Stimulated activated CD4-positive, alpha-beta T cell treated with anti-CD3 and anti-CD28 coated beads, TNF-alpha, amount 100 ng/mL, for 48 hours (primary cell): ENCODE measurements at places on chromosomes 6 and 20.

DNA sequence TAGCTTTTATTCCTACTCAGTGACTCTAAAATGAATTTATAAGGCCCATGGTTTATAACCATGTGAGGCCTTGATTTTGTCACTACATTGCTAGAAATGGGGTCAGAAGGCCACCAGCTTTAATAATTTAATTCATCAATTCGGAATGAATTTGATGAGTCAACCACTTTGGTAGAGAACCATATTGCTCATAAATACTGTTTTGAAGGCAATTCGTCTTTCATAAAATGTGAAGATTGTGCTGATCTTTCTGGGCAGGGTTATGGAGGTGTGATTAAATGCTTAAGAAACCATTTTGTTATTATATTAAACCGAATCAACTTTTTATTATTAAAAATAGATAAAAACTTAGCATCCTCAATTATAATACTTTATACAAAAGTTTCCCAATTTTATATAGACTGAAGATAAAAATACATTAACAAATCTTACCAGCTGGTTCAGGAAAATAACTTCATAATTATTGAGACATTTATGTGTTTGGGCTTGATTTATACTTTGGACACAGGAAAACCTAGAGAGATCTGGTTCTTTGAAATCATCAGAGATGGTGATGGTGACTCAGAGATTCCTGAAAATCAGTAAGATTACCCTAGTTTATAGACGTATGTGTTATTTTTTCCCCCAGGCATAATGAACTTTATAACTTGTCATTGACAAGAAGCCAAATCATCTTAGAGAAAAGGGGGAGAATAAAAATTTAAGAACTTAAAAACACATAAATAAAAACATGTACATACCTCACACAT is 10.6 kb downstream of the HCRTR2 start:
- no peak for DNase-seq

DNA sequence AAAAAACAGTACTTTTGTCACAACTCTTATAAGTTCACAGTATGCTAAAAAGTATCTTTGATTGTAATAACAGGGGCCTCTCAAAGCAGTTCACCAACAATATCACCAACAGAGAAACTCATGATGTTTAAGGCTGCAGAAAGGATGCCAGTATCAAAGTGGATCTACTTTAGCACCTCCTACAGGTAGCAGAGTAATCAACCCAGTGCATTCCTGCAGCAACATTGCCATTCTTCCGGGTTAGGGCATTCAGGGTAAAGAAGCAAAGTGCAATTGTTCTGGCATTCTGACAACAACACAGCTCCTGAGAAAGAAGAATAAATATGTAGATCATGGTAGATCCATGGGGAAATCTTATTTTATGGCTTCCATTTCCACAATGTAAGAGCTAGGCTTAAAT is 7.6 kb upstream of the SLC17A4 start:
- no peak for DNase-seq

DNA sequence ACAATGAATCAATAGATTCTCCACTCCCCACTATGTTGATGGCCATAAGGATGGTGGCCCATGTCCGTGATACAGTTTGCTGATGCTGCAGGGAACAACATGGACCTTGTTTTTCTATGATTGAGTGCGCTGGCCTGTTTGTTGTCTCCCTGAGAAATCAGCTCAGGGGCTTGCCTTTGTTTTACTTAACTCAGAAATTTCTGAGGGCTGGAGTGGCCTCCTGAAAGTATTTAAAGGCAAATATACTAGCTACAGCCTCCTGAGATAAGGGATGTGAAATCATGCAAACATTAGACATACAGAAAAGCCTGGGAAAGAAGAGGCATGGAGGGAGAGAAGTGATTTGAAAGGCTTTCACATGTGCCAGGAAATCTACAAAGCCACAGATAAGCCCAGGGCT is 170.3 kb upstream of the FLRT3 start:
- no peak for DNase-seq

DNA sequence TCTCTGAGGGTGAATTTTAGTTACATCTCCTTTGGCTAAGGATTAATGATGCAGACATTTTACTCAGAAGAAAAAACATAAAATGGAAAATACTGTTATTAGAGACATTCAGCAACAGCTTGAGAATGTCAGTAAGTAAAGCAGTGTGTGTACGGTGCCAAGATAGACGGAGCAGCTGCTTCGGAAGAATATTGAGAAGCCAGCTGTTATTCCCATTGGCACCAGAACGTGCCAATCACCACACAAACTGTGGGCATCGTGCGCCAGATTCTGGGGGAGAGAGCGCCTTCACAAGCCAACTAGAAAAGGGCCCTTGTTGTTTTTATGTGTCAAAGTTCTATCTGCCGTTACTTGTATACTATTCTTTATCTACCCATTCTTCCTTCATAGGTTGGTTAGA is 163.4 kb downstream of the MTFR2 start:
- no peak for DNase-seq

- no peak for DNase-seq
Measured at GRCh38 chr6:40268614-40269013, 318.6 kb downstream of the LRFN2 start.

DNA sequence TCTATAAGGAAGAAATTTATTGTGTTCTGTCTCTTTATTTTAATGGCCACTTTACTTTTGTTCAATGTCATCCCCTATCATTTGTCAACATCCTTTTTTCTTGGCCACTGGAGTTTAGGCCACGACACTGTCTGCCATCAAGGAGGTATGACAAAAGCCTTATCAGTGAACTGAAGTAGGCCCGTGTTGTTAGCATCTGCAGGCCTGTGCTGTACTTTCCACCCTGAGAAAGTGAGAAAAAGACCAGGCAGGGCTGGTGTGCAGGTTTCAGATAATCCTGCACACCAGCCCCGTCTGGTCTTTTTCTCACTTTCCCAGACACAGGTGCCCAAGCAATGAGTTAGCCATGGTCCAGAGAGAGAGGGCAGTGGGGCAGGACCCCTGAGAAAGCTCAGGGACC is 57.6 kb downstream of the GOPC start:
- no peak for DNase-seq

DNA sequence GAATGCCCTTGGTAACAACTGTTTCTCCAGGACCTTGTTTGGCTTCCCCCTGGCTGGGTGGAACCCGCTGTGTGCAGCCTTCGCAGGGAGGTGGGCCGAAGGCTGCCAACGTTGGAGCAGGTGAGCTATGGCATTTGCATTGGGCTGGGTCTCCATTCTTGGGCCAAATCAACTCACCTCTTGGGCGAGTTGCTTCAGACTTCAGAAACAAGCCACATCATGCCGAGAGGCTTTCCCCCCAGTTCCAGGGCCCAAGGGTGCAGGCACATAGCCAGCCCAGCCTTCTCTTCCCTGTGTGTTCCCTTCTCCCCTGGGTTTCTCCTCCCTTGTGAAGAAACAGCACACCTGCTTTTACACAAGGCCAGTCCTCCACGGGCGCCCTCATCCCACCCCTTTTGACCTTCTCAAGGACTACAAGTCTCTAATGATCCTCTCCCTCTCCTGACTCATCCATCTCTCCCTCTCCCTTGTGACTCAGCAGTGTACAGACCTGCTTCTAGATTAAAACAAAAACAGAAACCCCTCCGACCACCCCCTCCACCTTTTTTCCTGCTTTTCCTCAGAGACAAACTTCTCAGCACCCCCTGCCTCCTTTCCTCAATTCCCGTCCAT is 41.6 kb downstream of the FAM209B start:
- DNase-seq = no peak

- no peak for DNase-seq
Measured at GRCh38 chr6:149359440-149359839, 40.6 kb upstream of the SUMO4 start.

DNA sequence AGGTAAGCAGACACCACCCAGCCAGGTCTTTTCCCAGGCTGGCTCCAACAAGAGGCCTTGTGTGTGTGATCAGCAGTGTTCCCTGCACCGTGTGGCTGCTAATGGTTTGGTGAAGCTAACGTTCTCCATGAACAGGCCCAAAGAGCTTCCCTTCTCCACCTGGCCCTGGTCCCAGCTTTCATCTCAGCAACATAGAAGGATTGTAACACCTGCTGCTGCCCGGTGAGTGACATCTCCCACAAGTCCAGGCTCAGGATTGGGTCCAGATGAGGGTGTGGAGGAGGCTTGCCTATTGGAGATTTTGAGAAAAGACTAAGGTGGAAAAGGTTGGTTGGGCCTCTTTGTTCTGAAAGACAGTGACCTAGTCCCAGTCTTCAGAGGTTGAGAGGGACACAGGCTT is 89.6 kb downstream of the TMEM242 start:
- DNase-seq = no peak

DNA sequence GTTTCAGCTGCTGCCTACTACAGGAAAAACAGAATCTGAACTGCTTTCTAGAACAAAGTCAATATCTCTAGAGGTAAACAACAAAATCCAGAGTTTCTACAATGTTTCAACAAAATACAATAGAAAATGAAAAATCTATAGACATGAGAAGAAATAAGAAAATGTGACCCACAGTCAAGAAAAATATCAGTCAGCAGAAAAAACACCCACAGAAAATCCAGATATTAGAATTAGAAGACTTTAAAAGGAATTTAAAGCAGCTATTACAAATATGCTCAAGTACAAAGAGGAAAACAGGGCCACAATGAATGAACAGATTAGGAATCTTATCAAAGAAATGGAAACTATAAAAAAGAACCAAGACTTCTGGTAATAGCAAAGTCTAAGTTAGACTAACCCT is 26.4 kb upstream of the ANKRD60 start:
- DNase-seq = no peak

DNA sequence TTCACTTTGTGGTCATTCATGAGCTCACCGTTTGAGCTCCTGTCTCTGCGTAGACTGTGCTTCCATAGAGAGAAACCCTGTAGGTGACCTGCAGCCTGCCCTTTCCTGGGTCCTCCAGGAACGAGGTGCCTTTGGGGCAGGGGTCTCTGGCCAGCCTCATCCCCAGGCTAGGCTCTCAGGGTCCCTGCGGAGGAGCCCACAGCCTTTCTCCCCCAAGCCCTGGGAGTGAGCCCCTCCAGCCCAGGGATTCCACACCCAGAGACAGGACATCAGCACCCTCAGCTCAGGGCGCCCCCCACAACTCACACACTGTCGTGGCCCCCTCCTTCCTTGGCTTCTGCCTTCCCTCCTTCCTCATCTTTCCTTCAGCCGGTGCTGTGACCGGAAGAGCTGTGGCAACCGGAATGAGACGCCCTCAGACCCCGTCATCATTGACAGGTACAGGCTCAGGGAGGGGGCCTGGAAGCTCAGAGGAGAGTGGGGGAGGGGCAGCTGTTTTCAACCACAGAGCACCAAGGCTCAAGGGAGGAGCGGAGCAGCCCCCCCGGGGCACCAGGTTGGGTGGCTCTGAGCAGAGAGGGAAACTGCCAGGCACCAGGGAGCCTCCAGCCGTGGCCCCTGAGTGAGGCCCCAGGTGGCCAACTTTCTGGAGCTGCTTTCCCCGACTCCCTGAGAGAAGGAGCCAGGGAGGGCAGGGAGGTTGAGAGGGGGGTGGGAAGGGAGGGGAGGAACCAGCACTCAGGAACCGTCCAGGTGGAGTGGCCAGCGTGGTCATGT is 16.8 kb downstream of the EBF4 start:
- DNase-seq = no peak

GRCh38 chr6:87870556-87870955 is 168.5 kb upstream of the AKIRIN2 start:
- no peak for DNase-seq

DNA sequence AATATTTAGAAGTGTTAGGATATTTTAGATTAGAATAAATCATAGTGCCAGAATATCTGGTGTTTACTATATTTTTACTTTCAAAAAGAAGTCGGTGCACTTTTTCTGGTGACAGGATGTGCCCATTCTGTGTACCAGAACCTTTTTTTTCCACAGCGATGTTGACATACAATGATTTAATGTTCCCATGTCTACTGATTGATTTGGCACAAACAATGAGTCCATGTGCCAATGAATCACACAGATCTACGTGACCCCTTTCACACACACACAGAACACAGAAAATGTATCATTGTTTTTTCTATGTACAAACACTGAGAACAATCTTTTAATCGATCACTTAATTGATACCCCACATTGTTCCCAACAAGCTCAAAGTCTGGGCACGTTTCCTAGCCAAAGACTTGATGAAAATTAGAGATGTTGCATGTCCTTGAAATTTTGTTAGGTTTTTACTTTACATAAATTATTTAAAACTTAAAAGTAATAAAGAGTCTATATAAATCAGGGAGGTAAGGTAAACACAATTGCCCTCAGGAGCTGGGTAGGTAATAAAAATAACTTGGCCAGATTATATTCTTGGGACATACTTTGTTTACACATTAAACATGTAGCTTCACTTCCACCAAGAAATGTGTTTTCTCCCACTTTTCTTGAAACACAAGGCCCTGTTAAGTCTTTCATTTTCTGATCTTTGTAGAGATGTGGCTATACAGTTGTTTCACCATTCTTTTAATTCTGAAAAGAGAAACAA is 36.4 kb upstream of the SOX4 start:
- DNase-seq = no peak

GRCh38 chr6:105493736-105494135 is 90.9 kb upstream of the PREP start:
- no peak for DNase-seq

DNA sequence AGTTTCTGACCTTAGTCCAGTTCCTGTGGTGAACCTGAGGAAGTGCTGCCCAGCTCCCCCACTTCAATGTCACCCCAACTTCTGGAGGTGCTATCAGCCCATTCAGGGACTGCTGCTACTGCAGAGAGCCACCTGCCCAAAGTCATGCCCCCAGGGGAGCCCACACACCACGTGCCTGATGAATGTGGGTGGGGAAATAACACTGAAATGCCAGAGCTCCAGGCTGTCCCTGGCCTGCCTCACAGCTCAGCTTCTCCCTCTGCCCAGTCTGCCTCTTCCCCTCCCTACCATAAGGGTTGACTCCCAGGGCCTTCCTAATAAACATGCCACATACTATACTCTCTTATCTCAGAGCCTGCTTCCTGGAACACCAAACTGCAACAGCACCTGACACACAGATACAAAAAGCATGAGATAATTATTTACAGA is 276.4 kb upstream of the MOCS1 start:
- DNase-seq = no peak

GRCh38 chr6:164409309-164410009 is 899.9 kb downstream of the C6orf118 start:
- DNase-seq = no peak

GRCh38 chr6:44524476-44525227 is 137.1 kb downstream of the CDC5L start:
- no peak for DNase-seq
